Left renal pelvis (tissue), 4 donors: ENCODE measurements at places on chromosomes 5 and 9. TPM values are rescaled to one million over a fixed set of nuclear protein-coding genes. Genes with fewer than 3 reads are reported as not detected.
A peak's percentile ranks its signal among the peaks of the same experiment; 100 is the strongest.

SHC3 gene
- 2.6 TPM for polyA plus RNA-seq

LAMC3 gene
- polyA plus RNA-seq: 27.4 TPM

ATP10B gene
- polyA plus RNA-seq: 1.3 TPM

ZNF462 gene
- 27.6 TPM for polyA plus RNA-seq

SLCO4C1 gene
- polyA plus RNA-seq: 24.0 TPM

SLC26A2 gene
- 19.5 TPM for polyA plus RNA-seq

KIAA0825 gene
- 4.9 TPM for polyA plus RNA-seq

LHX3 gene
- polyA plus RNA-seq: not detected

ARHGEF28 gene
- polyA plus RNA-seq: 46.6 TPM

CDO1 gene
- 25.5 TPM for polyA plus RNA-seq

DNA sequence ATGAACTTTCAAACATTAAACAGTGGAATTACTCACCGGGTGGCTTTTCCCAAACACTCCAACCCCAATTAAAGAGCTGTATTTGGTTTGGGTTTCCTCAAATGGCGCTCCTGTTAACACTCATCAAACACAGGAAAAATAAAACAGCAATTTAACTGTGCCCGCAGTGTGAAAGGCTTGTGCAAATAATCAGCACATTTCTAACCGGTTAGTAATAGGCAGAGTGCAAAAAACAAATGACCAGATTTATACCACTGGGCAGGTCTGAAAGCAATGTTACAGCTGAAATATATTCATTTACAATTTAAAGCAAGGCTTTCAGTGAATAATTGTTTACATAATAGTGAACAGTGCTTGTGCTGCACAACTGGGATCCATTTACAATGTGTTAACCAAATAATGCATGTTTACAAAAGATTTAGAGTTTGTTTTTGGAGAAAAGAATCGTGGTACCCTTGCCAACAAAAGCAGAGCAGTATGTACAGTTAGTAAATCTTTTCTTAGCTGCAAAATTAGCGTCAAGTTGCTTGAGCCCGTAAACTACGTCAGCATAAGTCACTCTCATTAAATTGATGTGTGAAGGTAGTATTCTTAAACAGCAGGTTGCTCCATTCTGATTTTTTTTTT is 662.9 kb upstream of the ZNF608 start:
- DNase-seq: peak; percentile 73

GRCh38 chr9:124389146-124389939 is 25.9 kb downstream of the PSMB7 start:
- DNase-seq: no peak

- no peak for DNase-seq
These were observed 78.9 kb downstream of the PPP2R2B start for GRCh38 chr5:146799671-146800070.

DNA sequence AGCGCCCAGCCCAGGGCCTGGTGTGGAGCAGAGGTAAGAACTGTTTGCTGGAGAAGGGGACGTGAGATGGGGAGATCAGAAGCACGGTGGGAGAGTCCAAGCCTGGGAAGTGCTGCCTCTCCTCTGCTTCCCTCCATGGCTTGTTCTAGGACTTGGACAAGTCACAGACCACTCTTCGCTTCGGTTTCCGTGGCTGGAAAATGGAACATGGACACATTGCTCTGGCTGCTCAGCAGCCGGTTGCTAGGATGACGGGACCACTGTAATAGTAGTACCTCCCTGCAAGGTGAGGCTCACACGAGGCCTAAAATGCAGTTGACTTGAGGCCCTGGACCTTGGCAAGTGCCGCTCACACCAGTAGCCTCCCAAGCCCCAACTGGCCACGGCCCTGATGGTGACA is 175.8 kb upstream of the FSTL4 start:
- no peak for DNase-seq

- no peak for DNase-seq
These were observed 406.0 kb downstream of the PRELID2 start for GRCh38 chr5:145429170-145429569.

DNA sequence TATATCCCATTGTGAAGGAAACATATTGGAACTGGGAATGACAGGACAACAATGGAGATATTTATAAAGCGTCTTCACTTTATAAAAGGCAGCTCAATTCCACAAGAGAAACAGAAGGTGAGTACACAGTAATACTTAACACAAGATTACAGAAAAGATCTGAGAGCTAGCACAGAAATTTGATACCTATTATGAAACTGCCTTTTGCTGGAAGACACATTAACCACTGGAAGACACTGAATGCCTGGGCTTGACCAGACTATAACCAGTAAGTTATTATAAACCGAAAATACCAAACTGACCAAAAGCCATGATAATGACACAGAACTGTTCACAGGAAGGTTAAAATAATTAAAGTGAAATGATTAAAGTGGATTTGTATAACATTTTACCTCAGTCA is 195.4 kb downstream of the NR2F1-AS1 start:
- DNase-seq: no peak

DNA sequence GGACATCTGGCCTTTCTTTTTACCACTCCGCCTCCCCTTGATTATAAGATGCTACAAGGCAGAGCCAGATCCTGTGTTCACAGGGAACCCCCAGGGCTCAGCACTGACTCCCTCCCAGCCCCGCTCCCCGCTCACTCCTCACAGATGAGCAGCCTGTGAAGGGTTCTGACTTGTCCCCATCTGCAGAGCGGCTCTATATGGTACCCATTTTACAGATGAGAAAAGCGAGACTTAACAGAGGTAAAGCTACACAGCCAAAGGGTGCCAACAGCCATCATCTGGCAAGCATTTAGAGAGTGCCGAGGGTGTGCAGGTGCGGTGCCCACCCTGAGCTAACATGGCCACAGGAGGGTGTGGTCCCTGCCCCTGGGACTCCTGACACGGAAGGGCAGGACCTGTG is 18.8 kb downstream of the FIBCD1 start:
- no peak for DNase-seq

- no peak for DNase-seq
These were observed 3.4 kb downstream of the EPB41L4B start for GRCh38 chr9:109317311-109317978.

- DNase-seq: no peak
These were observed 496.7 kb upstream of the NMUR2 start for GRCh38 chr5:152901754-152902153.

- no peak for DNase-seq
These were observed 4.6 kb downstream of the HTR1A start for GRCh38 chr5:63957617-63958016.

DNA sequence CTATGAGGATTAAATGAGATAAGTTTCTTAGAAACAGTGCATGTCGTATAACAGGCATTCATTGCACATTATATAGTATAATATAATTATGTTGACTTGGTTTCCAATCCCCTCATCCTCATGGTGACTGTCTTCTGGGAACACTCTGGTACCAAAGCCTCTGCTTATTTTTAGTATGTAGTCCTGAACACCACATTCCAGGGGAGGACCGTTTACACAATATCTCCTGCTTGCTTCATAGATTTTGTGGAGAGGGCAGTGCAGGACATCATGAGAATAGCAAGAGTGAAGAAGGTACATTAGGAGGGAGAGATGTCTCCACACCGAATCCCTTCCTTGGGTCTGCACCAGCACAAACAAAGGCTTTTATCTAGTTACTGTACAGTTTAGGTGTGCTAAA is 20.5 kb upstream of the BHMT start:
- DNase-seq: no peak

DNA sequence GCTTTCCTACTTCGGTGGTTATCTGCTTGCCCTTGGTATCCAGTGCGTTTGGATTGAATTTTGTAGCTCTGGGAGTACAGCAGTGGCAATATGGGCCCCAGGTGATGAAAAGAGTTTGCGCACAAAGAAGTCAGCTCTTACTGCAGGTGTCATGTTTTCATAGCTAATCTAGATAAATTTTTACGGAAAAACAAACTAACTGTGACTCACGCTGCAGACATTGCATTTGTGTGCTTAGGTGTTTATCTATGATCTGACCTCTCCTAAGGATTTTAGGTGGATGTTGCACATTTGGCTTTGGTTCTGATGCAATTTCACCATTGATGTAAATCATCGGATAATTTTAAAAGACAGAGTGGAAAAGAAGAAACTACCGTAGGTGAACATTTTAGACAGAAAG is 92.1 kb downstream of the VCAN start:
- DNase-seq: no peak

DNA sequence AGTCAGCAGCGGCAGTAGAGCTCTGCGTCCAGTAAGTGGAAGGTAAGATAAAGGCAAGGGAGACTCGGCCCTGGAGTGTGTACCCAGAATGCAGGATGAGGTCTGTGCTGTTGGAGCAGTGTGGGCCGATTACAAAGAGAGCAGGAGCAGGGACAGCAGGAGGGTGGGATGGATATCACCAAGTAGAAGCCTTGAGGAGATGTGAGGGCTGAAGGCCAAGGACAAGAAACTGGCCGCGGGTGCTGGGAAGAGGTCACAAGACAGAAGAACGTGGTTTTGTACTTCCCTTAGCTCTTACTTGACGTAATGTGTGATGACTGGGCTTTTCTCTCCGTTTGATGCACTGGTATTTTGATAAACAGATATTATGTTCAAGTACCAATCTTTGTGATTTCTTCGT is 43.7 kb downstream of the OR2V1 start:
- no peak for DNase-seq

- no peak for DNase-seq
These were observed 69.6 kb downstream of the EPB41L4B start for GRCh38 chr9:109251080-109251775.

DNA sequence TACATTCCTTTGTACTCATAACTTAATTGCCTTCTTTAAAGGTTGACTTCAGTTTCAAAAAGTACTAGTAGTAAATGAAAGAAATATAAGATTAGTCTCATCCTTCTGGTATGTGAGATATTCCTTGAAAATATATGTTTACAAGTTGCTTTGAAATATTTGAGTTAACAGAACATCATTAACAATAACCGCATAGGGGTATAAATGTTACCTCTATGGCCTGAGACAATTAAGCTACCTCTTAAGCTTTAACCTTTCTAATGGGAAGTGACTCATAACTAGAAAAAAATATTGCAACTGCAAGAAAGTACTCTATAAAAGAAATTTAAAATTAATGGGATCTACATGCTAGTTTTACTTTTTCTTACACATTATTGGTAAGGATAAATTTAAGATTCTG is 399.0 kb downstream of the CDH10 start:
- no peak for DNase-seq

DNA sequence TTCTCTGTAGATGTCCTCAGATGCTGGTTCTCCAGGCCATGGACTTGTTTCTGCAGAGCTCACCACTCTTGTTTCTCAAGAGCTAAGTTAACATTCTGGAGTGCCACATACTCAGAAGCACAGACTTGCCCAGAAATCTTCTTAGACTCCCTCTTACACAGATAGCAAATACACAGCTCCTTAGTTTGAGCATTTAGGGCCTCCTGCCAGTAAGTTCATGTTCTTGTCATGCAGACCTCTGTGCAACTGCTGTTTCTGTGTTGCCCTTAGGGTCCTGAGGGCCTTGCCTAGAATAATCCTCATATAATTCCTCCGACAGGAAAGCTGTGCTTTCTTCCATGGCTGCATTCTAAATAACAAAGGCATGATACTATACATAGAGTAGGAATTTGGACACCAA is 1.3 kb upstream of the PTPDC1 start:
- no peak for DNase-seq

DNA sequence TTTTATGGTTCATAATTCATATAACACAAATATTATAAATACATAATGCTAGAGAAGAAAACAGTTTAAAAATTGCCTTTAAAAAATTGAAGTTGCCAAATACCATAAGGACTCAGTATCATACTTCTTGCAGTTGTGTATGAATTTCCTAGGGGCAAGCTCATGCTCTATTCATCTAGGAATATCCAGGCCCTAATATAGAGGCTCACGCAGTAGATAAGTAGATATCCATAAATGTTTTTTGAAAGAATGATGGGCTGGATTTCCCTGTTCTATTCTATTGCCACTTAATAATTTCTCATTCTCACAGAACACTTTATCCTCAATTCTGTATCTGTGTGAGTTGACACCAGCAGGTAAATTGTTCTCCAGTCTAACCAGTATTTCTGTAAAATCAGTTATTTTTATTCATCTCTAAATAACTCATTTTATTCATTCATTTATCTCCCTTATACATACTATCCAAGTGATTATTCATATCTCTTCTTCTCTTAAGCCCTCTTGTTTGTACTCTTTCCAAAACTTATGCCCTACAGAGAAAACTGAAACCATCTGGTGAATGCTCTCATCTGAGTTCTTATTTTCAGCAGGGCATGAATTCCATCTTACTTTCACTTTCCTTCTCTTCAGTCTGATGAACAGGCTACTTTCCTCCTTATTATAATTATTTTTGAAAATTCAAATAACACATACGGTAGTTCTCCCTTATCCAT is 97.1 kb downstream of the SLC44A1 start:
- no peak for DNase-seq

DNA sequence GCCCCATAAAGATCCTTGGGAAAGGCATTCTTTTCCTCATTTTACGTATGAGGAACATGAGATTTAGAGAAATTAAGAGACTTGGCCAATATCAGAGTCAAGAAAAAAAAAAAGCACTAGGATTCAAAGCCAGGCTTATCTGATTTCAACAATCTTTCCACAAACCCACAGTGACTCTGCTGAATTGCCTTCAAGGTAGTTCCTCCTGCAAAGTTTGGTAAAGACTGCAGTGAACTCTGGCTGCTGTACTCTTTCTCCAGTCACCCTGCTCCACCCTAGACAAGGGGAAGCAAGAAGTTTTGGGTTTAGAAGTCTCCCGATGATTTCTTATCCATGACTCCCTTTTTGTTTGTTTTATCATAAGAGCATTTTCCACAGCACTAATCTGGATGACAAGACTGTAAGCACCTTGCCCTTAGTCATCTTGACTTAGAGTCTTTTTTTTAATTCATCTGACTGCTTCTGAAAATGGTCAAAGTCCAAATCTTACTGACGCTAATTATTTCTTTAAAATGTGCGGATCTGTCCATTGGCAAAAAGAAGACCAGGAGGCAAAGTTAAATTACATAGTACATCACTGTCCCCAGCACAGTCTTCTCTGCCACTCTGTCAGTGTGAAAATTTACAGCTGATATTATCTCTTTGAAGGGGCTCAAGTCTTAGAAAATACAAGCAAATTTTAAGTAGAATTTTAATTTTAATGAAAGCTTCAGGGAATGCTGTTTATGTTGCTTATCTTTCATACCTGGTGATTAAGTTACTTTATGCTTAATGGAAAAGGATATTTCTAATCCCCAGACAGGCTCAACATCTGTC is 180.1 kb downstream of the TTLL11 start:
- no peak for DNase-seq

GRCh38 chr5:126809916-126810315 is 33.0 kb downstream of the LMNB1 start:
- DNase-seq: no peak

GRCh38 chr5:127343866-127344265 is 53.3 kb downstream of the MEGF10 start:
- no peak for DNase-seq

- no peak for DNase-seq
These were observed 44.6 kb upstream of the SHOC1 start for GRCh38 chr9:111839387-111839786.

DNA sequence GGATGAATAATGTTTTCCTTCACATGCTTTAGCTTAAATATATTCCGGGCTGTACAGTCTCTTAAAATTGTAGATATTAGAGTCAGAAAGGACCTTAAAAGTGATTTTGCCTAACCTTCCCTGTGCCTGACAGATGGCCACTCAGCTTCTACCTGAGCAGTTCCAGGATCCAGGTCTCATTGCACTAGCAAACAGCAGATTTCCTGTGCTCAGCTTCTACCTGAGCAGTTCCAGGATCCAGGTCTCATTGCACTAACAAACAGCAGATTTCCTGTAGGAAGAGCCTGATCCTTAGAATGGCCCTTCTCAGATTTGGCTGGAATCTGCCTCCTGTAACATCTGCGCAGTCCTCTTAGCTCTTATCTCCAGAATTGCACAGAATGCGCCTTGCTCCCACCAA is 219.8 kb downstream of the AOPEP start:
- DNase-seq: no peak
